H1 (cell line): ENCODE measurements at places on chromosomes 7 and 10. TPM values are rescaled to one million over a fixed set of nuclear protein-coding genes. Genes with fewer than 3 reads are reported as not detected.
A peak's percentile ranks its signal among the peaks of the same experiment; 100 is the strongest.

GRCh38 chr7:157602156-157602555 is 265.4 kb downstream of the DNAJB6 start:
- DNase-seq: no peak

DNA sequence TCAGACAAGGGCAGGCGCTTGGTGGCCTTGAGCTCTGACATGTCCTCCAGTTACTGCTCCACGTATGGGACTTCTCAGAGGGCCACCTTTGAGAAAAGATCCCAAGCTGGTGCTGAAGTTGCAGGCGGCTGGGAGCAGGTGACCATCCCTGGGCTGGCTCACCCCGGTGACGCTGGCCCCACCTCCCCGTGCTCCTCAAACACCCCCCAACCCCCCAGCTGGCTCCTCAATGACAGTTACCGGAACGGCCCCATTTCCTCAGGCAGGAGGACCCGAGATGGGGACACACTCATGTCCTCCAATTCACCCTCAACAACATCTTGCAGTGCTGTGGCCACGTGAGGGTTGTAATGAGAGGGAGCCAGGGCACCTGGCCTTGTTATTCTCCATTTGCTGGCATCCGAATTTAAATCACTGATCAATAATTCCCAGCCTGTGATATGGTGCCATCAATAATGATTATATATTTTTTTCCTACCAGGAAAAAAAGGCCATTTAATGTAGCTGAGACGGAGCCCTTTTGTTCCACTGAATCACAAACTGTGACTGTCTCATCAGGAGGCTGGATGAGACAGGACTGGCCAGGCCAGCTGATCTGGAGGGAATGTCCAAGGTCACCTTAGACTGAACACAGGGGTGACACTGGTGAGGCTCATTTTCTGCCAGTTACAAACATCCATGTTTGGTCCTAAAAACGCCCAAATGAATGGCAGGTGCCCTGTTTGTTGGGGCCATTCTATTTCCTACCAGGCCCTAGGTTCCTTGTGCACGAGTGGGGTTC is 64.5 kb downstream of the CHST15 start:
- DNase-seq: no peak

Gene WEE2
- not detected in 2 replicates for total RNA-seq

GRCh38 chr7:139081584-139081983 is 27.9 kb downstream of the ZC3HAV1 start:
- DNase-seq: no peak

DNA sequence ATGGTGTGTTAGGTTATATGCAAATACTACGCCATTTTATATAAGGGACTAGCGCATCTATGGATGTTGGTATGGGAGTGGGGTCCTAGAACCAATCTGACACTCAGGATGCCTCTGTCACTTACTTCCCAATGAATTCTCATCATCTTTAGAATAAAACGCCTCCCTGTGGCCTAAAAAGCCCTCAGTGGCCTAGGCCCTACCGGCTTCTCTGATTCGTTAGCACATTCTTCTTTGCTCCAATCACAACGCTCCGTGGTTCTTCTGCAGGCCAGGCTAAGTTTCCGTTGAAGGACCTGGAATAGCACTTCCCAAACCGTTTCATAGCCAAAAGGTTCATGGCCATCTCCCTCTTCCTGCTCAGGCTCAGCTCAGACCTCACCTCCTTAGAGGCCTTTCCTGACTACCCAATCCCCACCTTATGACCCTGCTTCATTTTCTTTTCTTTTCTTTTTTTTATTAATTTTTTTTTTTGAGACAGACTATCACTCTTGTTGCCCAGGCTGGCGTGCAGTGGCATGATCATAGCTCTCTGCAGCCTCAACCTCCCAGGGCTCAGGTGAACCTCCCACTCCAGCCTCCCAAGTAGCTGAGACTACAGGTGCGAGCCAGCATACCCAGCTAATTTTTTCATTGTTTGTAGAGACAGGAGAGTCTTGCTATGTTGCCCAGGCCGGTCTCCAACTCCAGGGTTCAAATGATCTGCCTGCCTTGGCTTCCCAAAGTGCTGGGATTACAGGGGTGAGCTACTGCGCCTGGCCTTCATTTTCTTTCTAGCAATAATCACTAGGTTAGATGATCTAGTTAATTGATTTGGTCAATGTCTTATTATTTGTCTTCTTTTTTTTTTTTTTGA is 24.5 kb upstream of the YWHAG start:
- DNase-seq: no peak

Gene OR13A1
- not detected in 2 replicates for total RNA-seq

Gene OR6V1
- total RNA-seq: not detected in 2 replicates

DNA sequence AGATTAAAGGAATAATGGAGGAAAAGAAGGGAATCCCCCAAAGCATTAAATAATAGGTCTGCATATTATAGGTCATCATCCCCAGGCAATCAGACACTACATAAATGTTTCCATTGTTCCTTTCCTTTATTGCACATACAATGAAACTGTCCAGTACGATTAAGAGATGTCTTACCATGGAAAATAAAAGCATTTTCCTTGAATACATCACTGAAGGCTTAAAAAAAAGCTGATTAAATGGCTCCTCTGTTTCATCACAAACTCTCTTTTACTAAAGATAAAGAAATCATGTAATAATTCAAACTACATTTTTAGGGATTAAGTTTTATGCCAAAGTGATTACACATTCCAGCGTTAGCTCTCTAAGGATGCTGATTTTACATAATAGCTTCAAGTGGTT is 316.0 kb downstream of the AGMO start:
- no peak for DNase-seq

Gene UPK3B
- total RNA-seq: 18.4 and 20.6 TPM in 2 replicates

Gene SCART1
- total RNA-seq: 0.10 and 0.19 TPM in 2 replicates

DNA sequence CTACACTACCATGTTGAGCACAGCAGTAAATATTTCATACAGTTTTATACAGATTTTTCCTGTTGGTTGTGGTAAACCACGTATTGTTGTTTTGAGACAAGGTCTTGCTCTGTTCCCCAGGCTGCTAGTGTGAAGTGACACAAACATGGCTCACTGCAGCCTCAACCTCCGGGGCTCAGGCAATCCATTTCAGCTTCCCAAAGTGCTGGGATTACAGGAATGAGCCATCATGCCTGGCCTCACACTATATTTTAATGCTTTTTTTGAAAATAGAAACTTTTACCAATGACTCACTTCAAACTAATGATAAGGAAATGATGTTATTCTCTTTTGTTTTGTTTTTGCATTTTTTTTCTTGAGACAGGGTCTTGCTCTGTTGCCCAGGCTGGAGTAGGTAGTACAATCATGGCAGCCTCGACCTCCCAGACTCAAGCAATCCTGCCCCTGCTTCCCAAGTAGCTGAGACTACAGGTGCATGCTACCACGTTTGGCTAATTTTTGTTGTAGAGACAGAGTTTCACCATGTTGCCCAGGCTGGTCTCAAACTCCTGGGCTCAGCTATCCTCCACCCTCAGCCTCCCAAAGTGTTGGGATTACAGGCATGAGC is 210.6 kb downstream of the TPST1 start:
- DNase-seq: no peak

Gene SHH
- total RNA-seq: not detected in 2 replicates

Gene CADPS2
- 19.7 and 22.3 TPM in 2 replicates for total RNA-seq

GRCh38 chr10:30784897-30785605 is 155.5 kb upstream of the LYZL2 start:
- peak; percentile 85 for DNase-seq

Gene LIPF
- not detected in 2 replicates for total RNA-seq

GRCh38 chr7:142898377-142899170 is 13.0 kb upstream of the TRPV6 start:
- DNase-seq: peak; percentile 17

DNA sequence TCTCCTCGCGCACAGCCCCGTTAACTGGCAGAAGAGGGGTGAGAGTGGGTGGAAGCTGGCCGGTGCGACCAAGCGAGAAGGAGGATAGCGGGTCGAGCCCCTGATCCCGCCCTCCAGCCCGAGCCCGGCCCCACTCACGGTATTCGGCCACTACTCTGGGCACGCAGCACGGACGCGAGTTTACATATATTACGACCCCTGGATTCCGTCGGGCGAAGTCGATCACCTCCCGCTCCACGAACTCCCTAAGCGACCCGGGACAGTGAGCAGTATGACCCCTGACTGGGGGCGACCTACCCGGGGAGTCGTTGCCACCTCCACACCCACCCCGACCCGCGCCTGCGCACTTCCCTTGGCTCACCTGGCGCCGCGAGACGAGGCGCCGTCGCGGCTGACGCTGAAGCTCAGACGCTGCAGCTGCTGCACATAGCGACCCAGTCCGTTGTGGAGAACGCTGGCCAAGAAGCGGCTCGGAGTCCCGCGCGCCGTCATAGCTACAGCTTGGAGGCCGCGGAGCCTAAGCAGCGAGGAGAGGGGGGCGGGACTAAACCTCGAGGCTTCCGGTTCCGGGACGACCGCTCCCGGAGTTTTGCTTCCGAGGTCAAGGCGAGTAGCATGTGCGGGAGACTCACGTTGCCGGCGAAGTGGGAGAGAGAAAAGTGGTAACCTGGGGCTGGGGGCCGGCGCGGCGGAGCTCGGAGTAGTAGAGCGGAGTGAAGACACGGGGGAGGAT is at the start of the genes MRPL43 and TWNK:
Gene MRPL43, minus strand, starts transcription at position 546 of the 733 bp plus-strand sequence. Its CDS starts 54 bp downstream, at position 492.
Gene TWNK, plus strand, starts transcription at position 592 of the 733 bp plus-strand sequence. CDS start 668 bp downstream, outside the sequence.
- DNase-seq: peak; percentile 92

DNA sequence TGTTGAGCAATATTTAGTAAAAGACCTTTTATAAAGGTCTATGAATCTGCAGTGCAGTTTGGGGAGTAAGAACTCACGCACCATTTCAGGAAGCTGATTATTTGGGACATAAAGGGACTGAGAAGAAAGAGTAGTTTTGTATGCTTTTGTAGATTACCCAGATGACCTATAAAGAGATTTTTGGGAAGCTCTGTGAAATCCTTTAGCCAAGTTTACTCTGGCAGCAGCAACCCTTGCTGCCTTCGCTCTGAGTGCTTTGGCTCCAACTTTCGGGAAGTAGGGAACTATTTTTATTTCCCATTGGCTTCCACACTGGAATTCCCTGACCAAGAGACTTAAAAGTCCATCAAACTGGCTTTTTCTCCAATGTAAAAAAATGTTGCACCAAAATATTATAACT is 1110.1 kb upstream of the PHF14 start:
- no peak for DNase-seq

- DNase-seq: no peak
Observed at GRCh38 chr10:127307338-127307737, 110.9 kb upstream of the INSYN2A start.

Gene GLI3
- total RNA-seq: 31.1 and 35.4 TPM in 2 replicates

- DNase-seq: no peak
Observed at GRCh38 chr10:628386-629045, 61.0 kb downstream of the DIP2C start.

Gene VWDE
- 18.9 and 21.2 TPM in 2 replicates for total RNA-seq

DNA sequence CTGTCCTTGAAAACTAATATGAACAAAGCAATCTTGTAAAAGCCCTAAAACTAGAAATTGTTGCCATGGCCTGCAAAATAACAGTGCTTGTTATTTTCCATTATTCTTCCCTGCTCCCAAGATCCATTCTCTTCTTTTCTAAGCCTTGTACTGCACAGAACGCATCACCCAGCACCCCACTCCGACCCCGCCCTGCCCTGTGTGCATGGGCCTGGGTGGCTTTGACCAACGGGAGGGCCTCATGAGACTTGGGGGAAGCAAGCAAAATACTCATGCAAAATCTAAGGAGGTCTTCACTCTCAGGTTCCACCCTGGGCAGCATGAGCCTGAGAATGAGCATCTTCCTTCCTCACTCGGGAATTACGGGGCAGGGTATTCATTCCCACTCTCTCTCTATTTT is 32.4 kb downstream of the NPY start:
- no peak for DNase-seq

GRCh38 chr7:16023046-16023445 is 336.6 kb upstream of the MEOX2 start:
- DNase-seq: no peak

DNA sequence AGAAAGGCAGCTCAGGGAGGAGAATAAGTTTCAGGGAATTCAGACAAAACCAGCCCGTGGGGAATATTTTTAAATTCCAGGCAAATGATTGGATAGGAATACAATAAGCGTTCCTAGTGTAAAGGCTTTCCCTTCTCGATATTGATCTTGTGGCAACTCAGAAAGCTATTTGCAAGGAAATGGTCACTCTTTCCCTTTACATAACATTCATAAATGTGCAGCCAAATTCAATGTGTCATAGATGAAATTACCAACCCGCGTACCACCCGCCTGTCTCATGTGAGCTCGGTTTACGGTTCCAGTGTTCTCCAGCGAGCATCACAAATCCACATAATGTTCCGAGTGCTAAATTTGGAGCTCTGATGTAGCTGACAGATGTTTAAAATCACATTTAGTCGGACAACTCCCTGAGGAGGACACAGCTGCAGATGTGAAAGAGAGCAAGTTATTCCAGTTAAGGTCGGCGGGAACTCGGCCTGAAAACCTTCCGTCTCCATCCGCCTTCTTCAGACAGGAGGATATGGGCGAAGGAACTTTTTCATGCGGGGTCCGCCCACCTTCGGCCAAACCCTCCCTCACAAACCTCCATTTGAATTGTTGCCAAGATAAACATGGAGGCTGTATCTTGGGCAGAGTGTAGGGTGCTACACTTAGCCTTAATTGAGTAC is 327.0 kb downstream of the RNLS start:
- no peak for DNase-seq

DNA sequence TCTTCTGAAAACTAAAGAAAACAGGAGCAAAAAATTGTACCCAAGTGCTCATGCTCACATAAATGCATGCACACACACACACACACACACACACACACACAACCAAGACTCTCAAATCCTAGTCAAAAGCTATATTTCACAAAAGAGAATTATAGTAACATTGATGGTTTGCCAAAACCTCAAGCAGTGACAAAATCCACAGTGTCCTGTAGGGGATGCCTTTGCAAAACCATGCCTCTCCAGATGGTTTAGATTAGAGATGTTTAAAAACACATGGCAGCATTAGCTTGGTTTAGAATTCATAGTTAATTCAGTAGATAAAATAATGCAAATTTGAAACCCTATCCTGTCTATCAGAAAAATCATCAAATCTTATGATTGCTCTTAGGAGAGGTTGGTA is 232.2 kb downstream of the DYNC1I1 start:
- no peak for DNase-seq

DNA sequence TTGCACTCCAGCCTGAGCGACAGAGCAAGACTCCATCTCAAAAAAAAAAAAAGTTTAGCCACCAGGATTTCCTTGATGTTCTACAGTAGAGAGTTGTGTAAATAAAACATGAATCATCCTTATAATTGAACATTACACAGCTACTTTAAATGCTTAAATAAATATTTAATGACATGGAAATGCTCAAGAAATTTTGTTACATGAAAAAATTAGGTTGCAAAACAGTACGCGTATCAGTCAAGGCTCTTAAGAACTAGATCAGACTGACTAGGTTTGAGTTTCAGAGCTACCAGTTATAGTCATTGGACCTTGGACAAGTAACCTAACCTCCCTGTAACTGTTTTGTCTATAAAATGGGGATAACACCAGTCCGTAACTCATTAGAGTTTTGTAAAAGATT is 38.7 kb upstream of the GSAP start:
- no peak for DNase-seq

DNA sequence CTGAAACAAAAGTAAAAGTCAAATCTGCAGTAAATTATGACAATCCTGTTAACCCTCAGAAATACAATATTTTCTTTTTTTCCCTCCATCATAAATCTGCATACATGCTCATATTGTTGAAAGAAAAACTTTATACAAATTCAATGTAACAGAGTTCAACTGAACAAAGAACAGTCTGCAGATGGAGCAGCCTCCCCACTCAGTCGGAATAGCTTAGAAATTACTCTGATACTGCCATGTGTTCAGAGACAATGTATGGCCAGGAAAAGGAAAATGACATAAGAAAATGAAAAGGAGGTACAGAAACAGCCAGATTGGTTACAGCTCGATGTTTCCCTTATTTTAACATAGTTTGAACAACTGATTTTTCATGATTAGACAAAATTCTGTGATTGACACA is 651.9 kb upstream of the COBL start:
- no peak for DNase-seq

GRCh38 chr7:139153832-139154231 is 44.3 kb upstream of the ZC3HAV1 start:
- no peak for DNase-seq
